Kidney (tissue), 22 donors: ENCODE measurements at places on chromosomes 1 and 21. TPM values are rescaled to one million over a fixed set of nuclear protein-coding genes. Genes with fewer than 3 reads are reported as not detected.

GRCh38 chr21:39107739-39108138 is 75.5 kb downstream of the PSMG1 start:
- H3K4me1 ChIP-seq = no peaks in the 10 kb centered on the region
- DNase-seq = no peak
- no peak overlapping the region for H3K4me3 ChIP-seq
- H3K27ac ChIP-seq = no peak overlapping the region

GRCh38 chr1:28308750-28309149 is 20.1 kb upstream of the MED18 start:
- peaks cover 5% of the 10 kb centered on the region for H3K4me1 ChIP-seq
- no peak overlapping the region for H3K27ac ChIP-seq
- H3K4me3 ChIP-seq = no peak overlapping the region

GRCh38 chr1:95073446-95073845 is 695 bp upstream of the ALG14 start:
- H3K27me3 ChIP-seq = no peaks in the 10 kb centered on the region
- peak overlapping the region; percentile 99 for H3K4me3 ChIP-seq
- H3K36me3 ChIP-seq = no peaks in the 10 kb centered on the region
- H3K4me1 ChIP-seq = no peaks in the 10 kb centered on the region

DNA sequence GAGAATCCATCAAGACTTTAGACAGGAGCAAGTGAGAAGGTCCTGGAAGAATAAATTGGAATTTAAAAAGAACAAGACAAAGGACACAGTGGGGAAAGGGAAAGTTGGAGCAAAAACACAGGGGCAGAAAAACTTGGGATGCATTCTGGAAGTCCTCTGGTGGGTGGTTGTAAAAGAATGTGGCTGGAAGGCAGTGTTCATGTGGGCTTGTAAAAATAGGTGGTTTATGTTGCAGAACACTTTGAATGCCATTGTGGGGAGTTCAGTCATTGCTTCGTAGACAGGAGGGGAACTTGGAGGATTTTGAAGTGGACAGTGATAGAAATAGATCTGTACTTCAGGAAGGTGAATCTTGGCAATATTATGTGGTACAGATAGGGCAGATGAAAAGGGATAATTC is 15.2 kb downstream of the KIF1B start:
- H3K4me3 ChIP-seq = no peak overlapping the region
- peaks cover 3% of the 10 kb centered on the region for H3K4me1 ChIP-seq
- no peak overlapping the region for H3K27ac ChIP-seq
- H3K36me3 ChIP-seq = no peaks in the 10 kb centered on the region
- DNase-seq = peak; percentile 49

- no peak for DNase-seq
- H3K4me1 ChIP-seq = no peaks in the 10 kb centered on the region
- H3K27ac ChIP-seq = no peak overlapping the region
- no peak overlapping the region for H3K4me3 ChIP-seq
- H3K36me3 ChIP-seq = no peaks in the 10 kb centered on the region
- H3K27me3 ChIP-seq = peaks cover 2% of the 10 kb centered on the region
Observed at GRCh38 chr1:30814292-30814691, 56.7 kb upstream of the LAPTM5 start.

- H3K4me1 ChIP-seq = no peaks in the 10 kb centered on the region
- no peak for DNase-seq
- H3K4me3 ChIP-seq = no peak overlapping the region
- H3K27ac ChIP-seq = no peak overlapping the region
Observed at GRCh38 chr1:107894605-107895004, 70.4 kb downstream of the VAV3 start.

GRCh38 chr1:19373211-19374082 is 61.3 kb downstream of the SLC66A1 start:
- H3K36me3 ChIP-seq = peaks cover 10% of the 10 kb centered on the region
- DNase-seq = no peak
- no peak overlapping the region for H3K27ac ChIP-seq
- no peak overlapping the region for H3K4me3 ChIP-seq
- H3K4me1 ChIP-seq = no peaks in the 10 kb centered on the region

DNA sequence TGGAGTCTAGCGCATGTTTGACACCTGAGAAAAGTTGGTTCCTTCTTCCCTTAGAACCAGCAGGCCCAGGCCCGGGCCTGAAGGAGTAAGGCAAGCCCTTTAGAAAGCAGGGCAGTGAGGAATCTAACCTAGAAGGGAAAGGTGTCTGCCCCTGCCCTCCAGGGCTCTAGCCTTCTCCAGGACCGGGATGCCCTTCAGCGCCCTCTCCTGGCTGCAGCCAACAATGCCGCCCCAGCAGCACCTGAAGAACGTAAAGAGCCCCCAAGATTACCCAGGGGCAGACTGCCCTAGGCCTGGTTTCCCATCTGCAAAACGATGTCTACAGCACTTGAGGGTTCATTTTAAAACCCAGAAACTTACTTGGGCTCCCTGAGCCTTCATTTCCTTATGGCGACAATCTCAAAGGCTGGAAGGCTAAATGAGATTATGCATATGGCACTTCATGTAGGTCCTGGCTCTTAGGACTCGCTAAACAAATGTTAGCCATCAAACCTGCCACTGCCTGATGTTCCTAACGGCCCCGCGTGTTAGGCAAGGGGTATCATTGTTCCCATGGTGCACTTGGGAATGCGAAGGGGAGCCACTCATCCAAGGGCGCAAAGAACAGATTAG is 106.7 kb upstream of the KLHDC7A start:
- no peaks in the 10 kb centered on the region for H3K36me3 ChIP-seq
- H3K4me1 ChIP-seq = no peaks in the 10 kb centered on the region
- no peak for DNase-seq

GRCh38 chr1:23475134-23475628 is 8.8 kb downstream of the ASAP3 start:
- DNase-seq = no peak
- no peaks in the 10 kb centered on the region for H3K27me3 ChIP-seq
- H3K4me3 ChIP-seq = no peak overlapping the region

GRCh38 chr21:39182484-39183271 is 573 bp downstream of the PSMG1 start:
- no peaks in the 10 kb centered on the region for H3K27me3 ChIP-seq
- peaks cover 7% of the 10 kb centered on the region for H3K36me3 ChIP-seq
- peaks cover 8% of the 10 kb centered on the region for H3K4me1 ChIP-seq
- H3K27ac ChIP-seq = peak overlapping the region; percentile 93

DNA sequence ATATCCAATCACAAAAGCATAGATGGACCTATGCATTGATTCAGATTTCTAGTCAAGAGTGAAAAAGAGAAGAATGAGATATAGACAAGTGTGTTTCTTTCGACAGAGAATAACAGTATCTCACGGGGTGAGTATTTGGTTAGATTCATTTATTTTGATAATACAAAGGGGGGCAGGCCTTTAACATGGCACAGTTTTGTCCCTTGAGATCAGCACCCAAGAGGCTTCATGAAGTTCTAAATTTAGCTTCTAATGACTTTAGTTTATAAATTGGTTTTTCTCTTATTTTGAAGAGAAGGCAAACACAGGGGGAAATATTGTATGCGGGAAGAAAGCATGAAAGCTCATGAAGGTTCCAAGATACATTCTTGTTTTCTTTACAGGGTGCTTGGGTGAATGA is at the start of gene OR1C1:
Gene OR1C1, minus strand, starts transcription at position 101 of the 400 bp plus-strand sequence. CDS start 2,150 bp downstream, outside the sequence.
- no peak within 1 kb of the TSS for H3K4me3 ChIP-seq
- H3K36me3 ChIP-seq = no peaks in the 10 kb centered on the region
- H3K27me3 ChIP-seq = no peaks in the 10 kb centered on the region
- no peak for DNase-seq
- no peaks in the 10 kb centered on the region for H3K4me1 ChIP-seq

DNA sequence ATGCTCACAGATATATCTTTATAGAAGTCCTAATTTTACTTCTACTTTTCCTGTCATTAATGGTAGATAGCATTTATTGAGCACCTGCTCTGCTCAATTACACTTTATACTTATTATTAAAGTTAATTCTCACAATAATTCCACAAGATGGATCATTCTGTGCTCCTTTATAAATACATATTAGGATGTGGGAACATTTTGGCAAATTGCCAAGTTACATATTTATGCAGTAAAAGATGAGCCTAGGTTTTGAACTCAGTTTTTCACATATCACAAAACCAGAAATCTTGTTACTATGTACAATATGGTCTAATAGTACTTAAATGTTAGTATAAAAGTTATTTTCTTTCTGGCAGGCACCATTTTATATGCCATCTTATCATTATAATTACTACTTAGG is 895.0 kb upstream of the B3GALT2 start:
- no peaks in the 10 kb centered on the region for H3K4me1 ChIP-seq
- no peak for DNase-seq
- no peak overlapping the region for H3K27ac ChIP-seq
- H3K36me3 ChIP-seq = no peaks in the 10 kb centered on the region

DNA sequence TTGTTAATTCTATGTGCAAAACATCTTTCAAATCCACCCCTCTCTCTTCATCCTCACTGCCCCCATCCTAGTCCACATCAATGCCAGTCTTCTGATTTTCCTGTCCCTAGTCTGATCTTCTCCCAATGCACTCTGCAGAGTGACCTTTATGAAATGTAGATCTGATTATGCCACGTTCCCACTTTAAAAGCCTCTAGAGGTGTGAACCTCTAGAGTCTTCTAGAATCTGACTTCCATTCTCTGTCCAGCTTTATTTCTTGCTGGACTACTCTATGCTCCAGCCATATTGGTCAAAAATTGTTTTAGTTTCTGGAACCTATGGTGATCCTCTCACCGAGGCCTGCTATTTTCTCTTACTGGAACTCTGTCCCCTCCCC is 32.5 kb downstream of the ZNF648 start:
- no peaks in the 10 kb centered on the region for H3K36me3 ChIP-seq
- H3K27me3 ChIP-seq = no peaks in the 10 kb centered on the region
- H3K27ac ChIP-seq = peak overlapping the region; percentile 93

- DNase-seq = no peak
- peaks cover 36% of the 10 kb centered on the region for H3K4me1 ChIP-seq
- no peaks in the 10 kb centered on the region for H3K36me3 ChIP-seq
- peak overlapping the region; percentile 12 for H3K27ac ChIP-seq
- H3K27me3 ChIP-seq = no peaks in the 10 kb centered on the region
- no peak overlapping the region for H3K4me3 ChIP-seq
Observed at GRCh38 chr1:100622037-100622436, 84.1 kb downstream of the GPR88 start.

DNA sequence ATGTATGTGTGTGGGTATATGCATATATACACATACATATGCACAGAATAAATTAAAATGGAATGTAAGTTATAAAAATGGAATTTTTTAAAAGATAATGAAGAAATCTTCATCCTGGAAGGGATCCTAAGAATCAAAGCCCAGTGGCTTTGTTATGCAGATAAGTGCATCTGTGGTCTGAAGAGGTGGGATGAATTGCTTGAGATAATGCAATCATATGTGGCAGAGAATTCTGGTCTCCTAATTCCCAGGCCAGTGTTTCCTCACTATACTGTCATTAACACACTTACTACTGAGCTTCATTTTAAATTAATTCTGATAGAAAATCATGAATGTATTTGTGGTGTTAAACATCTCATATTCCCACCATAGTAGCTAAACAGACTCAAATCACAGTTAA is 86.7 kb upstream of the PRMT6 start:
- H3K4me1 ChIP-seq = no peaks in the 10 kb centered on the region
- H3K4me3 ChIP-seq = no peak overlapping the region
- no peak overlapping the region for H3K27ac ChIP-seq
- no peaks in the 10 kb centered on the region for H3K27me3 ChIP-seq
- H3K36me3 ChIP-seq = no peaks in the 10 kb centered on the region
- no peak for DNase-seq

DNA sequence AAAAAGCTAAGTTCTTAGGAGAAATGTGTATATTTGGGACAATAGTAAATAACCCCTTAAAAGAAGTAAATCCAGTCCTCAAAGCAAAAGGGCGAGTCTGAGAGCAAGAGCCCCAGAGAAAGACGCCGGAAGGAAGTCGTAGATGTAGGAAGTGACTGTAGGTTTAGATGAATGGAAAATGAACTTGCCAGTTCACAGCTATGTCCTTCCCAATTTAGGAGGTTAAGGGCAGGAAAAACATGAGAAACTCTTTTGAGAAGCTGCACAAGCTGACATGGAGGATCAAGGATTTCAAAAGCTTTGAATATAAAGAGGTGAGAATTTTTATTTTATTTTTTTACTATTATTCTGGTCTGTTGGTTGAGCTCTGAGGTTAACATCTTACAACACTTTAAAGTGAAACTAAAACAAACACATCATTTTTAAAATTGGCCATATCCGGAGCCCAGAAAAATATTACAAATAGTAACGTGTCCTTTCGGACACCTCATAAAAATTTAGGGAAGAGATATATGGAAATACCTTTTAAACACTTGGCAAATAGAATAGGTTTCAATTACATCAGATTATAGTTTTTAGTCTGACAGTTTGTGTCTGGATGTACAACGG is 1178.6 kb downstream of the MRPL39 start:
- no peak for DNase-seq
- H3K27ac ChIP-seq = no peak overlapping the region
- H3K27me3 ChIP-seq = no peaks in the 10 kb centered on the region
- H3K36me3 ChIP-seq = no peaks in the 10 kb centered on the region

Gene ALDH4A1
- total RNA-seq = 49.3 TPM

Gene ADIPOR1
- 66.8 TPM for total RNA-seq

Gene LCE1E
- not detected for total RNA-seq

Gene GNG5
- 87.9 TPM for total RNA-seq

Gene IFI44L
- 20.6 TPM for total RNA-seq
